ENCODE measurements at places on chromosomes 5 and 9.
A peak's percentile ranks its signal among the peaks of the same experiment; 100 is the strongest.

- peak; percentile 9 for DNase-seq
Observed at GRCh38 chr5:112886975-112887374, 25.9 kb downstream of the SRP19 start.

DNA sequence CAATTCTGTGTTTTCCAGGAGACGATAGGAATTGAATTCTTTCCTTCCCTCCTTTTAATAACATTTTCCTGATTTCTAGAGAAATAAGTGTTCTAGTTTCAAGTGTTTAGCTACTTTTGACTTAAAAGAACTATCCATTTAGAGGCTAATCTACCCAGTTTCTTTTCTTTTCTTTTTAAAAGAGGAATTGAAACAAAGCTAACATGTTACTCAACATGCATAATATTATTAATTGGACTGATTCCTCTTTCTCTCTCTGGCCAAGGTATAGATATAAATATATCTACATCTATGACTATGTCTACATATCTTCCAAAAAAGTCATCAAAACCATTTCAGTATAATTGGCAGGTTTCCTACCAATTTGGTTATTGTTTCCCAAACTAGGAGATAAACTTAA lies 309.8 kb downstream of the TRPM3 start:
- no peak for DNase-seq

DNA sequence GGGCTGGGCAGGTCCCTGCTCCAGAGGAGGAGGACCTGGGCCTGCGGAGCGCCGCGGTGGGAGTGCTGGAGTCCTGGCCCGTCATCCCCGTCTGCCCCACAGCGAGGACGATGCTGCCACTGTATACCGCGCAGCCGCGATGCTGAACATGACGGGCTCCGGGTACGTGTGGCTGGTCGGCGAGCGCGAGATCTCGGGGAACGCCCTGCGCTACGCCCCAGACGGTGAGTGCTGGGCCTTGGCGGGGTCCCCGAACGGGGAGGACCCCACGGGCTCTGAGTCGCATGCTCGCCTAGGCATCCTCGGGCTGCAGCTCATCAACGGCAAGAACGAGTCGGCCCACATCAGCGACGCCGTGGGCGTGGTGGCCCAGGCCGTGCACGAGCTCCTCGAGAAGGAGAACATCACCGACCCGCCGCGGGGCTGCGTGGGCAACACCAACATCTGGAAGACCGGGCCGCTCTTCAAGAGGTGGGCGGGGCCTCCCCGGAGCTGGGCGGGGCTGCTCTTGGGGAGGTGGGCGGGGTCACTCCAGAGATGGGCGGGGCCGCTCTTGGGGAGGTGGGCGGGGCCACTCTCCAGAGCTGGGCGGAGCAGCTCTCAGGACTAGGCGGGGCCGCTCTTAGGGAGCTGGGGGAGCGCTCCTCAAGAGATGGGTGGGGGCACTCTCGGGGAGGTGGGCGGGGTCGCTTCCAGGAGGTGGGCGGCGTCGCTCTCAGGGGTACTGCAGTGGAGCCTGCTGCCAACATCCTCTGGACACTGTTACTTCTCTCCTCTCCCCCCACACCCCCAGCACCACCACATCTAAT lies 13.1 kb downstream of the LRRC26 start:
- peak; percentile 55 for DNase-seq

DNA sequence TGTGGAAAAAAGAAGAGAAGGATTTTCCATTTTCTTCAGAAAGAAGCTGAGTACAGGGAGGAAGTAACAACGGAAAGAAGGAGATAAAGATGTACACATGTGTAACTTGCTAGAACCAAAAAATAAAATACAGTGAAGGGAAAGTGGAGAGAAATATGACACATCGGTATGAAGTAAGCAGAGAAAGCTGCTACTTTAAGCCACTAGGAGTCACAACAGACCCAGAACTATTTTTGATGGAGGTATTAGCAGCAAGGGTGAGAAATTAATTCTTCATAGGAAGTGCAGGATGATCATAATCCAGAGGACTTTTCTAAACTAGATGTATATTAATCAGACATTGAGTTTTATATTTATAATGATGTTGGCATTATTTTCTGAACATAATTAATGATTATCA lies 88.5 kb downstream of the FAM174A start:
- peak; percentile 53 for DNase-seq

GRCh38 chr9:22107202-22108045 lies 98.3 kb upstream of the CDKN2B start:
- DNase-seq = no peak

- DNase-seq = peak; percentile 21
Observed at GRCh38 chr9:385818-386398, 171.2 kb downstream of the DOCK8 start.

DNA sequence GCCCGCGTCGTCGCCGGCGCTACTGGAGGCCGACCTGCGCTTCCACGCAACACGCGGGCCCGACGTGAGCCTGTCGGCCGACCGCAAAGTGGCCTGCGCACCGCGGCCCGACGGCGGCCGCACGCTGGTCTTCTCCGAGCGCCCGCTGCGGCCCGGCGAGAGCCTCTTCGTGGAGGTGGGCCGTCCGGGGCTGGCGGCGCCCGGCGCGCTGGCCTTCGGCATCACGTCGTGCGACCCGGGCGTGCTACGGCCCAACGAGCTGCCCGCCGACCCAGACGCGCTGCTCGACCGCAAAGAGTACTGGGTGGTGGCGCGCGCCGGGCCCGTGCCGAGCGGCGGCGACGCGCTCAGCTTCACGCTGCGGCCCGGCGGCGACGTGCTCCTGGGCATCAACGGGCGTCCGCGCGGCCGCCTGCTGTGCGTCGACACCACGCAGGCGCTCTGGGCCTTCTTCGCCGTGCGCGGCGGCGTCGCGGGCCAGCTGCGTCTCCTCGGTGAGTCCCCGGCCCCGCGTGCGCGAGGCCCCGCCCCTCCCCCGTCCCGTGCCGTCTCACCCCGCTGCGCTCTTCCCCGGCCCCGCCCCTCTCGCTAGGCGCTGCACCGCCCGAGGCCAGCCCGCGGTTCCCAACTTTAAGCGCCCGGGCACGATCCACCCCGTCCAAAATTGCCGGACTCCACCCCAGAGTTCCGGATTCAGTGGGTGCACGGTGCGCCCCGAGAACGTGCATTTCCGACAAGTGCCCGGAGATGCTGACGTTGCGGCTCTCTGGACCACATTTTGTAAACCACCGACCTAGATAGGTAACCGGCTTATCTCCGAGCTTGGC lies 42.8 kb downstream of the NEURL1B start:
- peak; percentile 74 for DNase-seq

DNA sequence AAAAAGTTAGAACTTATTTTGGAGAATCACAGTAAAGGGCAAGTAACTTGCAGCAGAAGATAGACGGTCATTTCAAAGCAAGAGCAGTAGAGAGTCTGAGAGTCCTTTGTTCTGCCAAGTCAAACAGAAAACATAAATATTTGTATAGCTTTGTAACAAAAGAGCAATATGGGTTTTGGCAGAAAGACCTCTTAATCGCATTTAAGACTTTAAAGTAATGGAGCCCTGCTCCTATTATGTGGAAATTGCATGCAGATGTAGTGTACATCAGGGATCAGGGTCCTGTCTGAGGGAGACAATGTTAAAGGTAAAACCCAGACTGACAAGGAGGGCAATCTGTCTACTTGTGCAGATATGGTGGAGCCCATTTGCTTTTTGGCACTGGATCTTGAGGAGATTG lies 87.2 kb downstream of the PGM5 start:
- no peak for DNase-seq

- DNase-seq = peak; percentile 89
Observed at GRCh38 chr9:131635285-131635684, 90.0 kb downstream of the PRRT1B start.

GRCh38 chr9:134928436-134929192 lies 10.9 kb upstream of the FCN1 start:
- DNase-seq = no peak

- DNase-seq = peak; percentile 15
Observed at GRCh38 chr5:73596705-73597328, 29.2 kb upstream of the ARHGEF28 start.

- peak; percentile 19 for DNase-seq
Observed at GRCh38 chr9:129410226-129410625, 210.7 kb downstream of the C9orf50 start.

GRCh38 chr9:112809351-112809848 lies 58.8 kb downstream of the SNX30 start:
- DNase-seq = no peak

GRCh38 chr9:28413471-28413870 lies 840.2 kb upstream of the C9orf72 start:
- no peak for DNase-seq

DNA sequence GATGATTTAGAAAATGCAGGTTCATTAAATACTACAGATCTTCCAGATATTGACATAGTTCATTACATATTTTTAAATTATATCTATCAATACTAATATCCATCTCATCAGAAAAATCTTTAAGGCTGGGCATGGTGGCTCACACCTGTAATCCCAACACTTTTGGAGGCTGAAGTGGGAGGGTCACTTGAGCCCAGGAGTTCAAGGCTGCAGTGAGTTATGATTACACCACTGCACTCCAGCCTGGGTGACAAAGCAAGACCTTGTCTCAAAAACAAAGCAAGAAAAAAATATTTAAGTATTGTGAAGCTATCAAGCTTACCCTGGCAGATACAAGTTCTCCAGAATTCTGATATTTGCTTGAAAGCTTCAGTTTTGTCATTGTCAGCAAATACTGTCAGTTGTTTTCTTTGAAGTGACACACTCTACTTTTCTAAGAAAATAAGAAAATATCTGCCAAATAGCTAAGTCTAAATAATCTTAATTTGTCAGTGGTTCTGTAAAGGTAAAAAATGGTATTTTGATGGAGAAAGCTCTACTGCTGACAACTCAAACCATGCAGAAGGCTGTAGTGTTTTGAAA lies 14.9 kb downstream of the LYRM7 start:
- no peak for DNase-seq

- DNase-seq = no peak
Observed at GRCh38 chr5:113039934-113040285, 63.3 kb downstream of the DCP2 start.

DNA sequence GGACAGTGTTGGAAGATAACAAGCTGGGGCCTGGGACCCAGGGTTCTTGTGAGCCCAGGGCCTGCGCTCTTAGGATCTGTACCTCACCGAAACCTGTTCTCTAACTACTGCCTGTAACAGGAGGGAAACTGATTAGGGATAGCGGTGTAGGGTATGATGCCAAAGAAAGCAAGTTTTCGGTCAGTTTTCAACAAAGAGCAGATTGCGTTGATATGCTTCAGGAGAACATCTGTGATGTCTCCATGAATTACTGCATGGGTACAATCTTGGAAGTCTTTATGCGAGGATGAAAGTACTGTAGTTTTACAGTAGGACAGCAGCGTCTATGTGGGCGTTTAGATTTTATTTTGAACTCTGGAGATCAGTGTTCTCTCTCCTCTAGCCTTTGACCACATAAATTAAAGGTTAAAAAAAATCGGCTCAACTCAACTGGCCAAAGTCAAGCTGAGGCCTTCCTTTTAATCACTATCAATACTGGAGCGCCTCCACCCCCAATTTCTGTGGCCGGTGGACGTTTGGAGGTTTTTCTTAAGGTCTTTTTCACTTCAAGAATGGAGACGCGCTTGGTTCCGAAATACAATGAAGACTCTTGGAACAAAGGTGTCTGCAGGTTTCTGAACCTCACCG lies 3.0 kb downstream of the NFIL3 start:
- DNase-seq = no peak

DNA sequence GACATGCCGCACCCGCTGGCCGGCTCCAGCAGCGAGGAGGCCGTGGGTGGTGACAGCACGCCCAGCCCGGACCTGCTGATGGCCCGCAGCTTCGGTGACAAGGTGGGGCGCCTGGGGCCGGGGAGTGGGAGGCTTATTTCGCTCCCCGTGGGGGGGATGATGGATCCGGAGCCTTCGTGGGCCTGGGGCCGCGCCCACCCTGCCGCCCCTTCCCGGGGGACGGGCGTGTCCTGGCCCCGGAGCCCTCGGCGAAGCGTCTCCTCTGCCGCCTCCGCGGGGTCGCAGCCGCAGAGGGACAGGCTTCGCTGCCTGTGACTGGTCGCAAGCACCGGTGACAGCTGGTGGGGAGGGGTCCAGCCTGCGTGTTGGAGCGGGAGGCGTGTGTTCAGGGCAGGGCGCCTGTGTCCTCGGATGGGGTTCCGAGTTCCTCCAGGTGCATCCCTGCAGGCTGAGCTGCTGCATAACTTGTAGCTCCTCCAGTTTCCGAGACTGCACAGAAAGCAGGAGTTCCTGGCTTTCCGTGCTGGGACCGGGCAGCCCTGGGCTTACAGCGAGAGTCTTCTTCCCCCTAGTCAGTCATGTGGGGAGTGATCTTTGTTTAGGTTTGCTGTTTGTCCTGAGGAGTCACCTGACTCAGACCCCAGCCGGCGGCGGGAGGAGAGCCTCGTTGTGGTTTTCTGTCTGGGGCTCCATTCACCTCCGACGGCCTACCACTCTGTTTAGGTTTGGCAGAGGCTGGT lies 666 bp downstream of the SNX30 start:
- DNase-seq = peak; percentile 53

DNA sequence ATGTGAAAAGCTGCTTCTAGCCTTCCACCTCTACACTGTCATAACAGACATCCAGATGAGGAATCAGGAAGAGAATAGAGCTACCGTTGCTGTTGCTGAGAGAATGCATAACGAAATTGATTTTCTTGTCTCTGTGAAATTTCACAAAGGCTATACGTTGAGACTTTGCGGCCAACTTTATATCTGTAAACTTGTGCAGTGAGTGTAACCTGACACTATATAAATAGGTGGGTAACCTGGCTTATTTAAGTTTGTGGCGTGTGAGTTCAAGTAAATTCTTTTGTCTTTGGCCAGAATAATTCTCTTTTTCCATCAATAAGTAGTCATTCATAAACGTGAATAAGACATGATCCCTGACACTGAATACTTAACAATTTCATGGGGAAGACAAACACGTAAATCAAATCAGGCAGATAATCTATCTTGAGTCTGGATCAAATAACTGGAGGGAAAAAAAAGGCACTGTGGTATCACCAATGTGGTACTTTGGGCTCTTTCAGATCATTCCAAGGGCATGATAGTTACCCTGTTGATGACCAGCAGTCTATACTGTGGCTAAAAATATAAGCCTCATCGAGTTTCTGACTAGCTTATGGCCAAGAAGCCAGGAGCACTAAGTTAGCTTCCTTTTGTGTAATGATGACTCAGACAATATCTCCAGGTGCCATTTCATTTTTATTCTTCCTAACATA lies 98.2 kb upstream of the RASA1 start:
- DNase-seq = no peak

GRCh38 chr9:137034709-137035506 lies 3.0 kb upstream of the FUT7 start:
- peak; percentile 88 for DNase-seq

DNA sequence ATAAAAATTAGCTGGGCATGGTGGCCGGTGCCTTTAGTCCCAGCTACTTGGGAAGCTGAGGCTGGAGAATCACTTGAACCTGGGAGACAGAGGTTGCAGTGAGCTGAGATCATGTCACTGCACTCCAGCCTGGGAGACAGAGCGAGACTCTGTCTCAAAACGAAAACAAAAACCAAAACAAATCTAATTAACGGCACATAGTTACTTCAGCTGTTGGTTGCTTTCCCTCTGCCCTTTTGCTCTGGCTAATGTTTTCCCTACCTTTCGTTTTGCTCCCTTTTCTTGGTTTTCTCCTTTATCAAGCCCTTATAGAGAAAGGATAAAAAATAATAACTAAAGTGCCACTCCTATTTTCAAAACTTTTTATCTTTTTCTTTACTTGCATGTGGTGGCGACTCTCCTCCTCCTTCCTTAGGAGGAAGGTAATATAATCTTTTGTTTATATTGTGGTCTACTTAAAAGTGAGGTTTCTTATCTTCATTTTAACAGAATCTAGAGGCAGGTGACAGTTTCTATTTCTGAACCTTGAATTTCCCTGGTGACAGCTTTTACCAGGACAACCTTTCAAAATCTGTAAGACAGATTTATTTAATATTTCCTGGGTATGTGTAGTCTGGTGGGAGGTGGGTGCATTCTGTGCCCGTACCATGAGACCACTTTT lies 125.4 kb downstream of the ARHGEF28 start:
- no peak for DNase-seq

GRCh38 chr5:12911156-12911555 lies 1006.9 kb upstream of the CTNND2 start:
- no peak for DNase-seq

Data from CD4-positive, alpha-beta T cell treated with Interleukin-4 for 1 hour (primary cell).